ENCODE measurements at places on chromosomes 6 and 20.
A peak's percentile ranks its signal among the peaks of the same experiment; 100 is the strongest.

GRCh38 chr6:140441256-140441655 lies 1066.8 kb upstream of the CITED2 start:
- DNase-seq = no peak

DNA sequence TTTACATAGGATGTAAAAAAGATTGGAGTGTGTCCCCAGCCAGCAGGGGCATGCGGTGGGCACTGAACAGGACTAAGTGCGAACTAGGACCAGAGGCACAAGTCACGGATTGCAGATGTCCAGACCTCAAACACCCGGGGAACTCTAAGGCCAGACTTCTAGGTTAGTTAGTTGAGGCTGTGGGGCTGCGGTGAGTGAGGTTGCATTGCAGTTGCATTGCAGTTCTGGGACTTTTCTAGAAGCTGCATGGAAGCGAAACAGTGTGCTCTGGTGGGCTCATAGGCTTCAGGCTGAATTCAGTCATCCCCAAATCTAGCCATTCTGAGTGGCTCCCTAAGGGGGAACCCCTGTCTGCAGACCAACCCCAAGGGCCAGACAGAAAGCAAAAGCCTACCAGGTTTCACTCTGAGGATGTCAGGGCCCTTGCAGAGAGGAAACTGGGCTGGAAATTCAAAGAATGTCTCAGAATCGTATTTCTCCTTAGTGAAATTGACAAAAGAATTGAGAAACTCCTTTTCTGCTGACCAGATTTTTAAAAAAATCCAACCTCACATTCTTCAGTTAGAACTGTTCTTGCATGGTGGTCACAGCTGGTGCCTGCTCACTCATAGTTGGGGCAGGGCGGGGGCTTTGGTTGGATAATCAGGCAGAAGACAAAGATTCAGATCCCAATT lies 182.8 kb downstream of the ZDHHC14 start:
- no peak for DNase-seq

DNA sequence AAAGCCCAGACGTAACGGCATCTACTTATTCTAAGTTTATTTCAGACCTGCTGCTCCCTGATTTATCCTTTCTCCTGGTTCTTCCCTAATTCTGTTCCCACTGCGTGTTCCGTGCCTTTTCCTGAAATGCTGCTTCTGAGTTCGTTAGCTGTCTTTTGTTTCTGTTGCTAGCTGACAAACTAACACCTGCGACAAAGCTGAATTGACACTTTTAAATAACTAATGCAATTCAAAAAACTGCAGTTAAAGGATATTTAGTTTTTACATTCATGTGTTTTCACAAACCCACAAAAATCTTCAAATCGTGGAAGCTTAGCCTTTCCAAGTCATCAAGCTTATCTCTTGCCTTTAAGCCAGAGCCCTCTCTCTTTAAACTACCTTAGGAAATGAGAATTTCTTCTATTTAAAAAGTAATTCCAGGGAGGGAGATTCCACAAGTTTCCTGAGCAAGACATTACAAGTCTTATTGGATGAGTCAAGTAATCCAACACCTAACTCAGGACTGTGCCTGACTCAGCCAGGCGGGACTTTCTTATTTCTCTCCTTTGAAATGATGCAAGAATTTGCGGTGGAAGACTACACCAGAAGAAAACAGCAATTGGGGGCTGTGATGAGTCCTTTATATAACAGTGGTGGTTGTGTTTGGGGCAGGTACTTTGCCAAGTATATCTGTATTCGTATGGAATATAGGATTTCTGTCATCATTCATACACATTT lies 6.3 kb downstream of the ADTRP start:
- DNase-seq = no peak

GRCh38 chr6:140388192-140388802 lies 1013.8 kb upstream of the CITED2 start:
- no peak for DNase-seq

- DNase-seq = no peak
These were observed 24.7 kb downstream of the TTLL9 start for GRCh38 chr20:31894980-31895675.

- DNase-seq = peak; percentile 51
These were observed 39.2 kb upstream of the TPD52L1 start for GRCh38 chr6:125114248-125114858.

DNA sequence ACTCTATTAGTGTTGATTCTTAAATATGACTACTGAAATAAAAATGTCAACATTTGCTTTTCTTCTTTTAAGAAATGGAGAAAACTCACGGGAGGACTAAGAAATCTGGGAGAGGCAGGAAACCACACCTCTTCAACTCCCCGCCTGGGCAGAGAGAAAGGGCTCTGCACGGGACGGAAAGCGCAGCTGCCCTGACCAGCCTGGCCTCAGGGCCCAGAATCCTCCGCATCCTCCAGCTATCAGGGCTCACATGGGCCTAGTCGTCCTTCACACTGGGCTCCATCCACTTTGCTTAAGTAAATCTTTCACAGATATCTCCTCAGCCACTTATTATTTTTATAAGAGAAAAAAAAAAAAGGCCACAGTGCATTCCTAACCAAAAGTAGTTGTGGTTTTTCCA lies 215.1 kb downstream of the TBXT start:
- no peak for DNase-seq

All from CD4-positive, alpha-beta T cell treated with Interleukin-17A for 4 hours (primary cell).